Stimulated activated CD8-positive, alpha-beta memory T cell treated with anti-CD3 and anti-CD28 coated beads, Interleukin-2, amount 100 ng/mL, for 48 hours (primary cell): ENCODE measurements at places on chromosomes 5 and 9.

DNA sequence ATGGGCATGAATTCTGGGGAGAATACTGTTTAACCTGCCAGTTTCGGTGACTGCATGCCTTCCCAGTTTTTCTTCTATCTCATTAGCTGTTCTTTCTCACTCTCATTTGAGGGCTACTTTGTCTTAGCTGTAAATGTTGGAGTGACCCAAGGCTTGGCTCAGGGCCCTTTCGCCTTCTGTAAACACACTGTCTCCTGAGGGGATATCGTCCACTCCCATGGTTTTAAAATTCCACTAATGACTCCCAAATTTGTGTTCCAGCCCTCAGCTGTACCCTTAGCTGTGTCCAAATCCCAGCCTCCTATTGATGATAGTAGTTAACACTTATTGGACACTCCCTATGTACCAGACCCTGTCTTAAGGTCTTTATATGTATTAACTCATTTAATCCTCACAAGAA is 14.1 kb upstream of the RNF145 start:
- no peak for DNase-seq

DNA sequence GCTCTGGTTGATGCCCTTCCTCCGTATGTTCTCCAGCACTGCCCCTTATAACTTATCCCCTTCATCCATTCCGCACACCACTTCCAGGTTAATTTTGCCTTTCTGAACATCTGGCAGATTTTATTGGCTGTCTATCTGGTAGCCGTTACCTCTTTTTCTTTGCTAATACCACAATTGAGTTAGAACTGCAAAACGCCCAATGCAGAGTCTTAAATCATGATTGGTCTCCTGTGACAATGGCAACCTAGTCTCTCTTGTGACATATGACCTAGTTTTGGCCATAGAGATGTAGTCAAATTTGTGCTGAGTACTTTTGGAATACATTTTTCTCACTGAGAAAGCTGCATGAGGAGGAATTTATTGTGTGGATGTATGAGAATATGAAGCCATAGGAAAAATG is 365.7 kb upstream of the PRR16 start:
- no peak for DNase-seq

GRCh38 chr5:16179511-16179935 is at the start of gene MARCHF11:
Gene MARCHF11, minus strand, starts transcription at chr5:16179791. Its CDS starts 216 bp downstream, at chr5:16179575.
- DNase-seq, result no peak

- no peak for DNase-seq
Observed at GRCh38 chr9:86667307-86667706, 280.0 kb downstream of the GAS1 start.

DNA sequence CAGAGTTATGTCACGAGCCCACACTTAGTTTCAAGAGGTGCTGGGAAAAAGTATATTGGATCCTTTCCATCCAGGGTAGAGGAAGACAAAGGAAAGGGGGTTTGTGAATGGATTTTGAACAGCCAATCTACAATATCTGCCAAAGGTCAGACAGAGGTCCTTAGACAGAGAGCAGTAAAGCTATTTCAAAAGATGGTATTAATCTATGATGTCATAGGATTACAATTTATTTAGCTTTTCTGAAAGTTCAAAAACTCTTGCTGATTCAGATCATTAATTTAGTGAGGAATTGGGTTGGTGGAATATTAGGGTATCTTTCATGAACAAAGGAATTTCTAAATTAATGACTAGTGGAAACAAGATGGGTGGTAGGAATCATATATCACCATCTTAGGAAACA is 126.9 kb downstream of the NTRK2 start:
- no peak for DNase-seq

DNA sequence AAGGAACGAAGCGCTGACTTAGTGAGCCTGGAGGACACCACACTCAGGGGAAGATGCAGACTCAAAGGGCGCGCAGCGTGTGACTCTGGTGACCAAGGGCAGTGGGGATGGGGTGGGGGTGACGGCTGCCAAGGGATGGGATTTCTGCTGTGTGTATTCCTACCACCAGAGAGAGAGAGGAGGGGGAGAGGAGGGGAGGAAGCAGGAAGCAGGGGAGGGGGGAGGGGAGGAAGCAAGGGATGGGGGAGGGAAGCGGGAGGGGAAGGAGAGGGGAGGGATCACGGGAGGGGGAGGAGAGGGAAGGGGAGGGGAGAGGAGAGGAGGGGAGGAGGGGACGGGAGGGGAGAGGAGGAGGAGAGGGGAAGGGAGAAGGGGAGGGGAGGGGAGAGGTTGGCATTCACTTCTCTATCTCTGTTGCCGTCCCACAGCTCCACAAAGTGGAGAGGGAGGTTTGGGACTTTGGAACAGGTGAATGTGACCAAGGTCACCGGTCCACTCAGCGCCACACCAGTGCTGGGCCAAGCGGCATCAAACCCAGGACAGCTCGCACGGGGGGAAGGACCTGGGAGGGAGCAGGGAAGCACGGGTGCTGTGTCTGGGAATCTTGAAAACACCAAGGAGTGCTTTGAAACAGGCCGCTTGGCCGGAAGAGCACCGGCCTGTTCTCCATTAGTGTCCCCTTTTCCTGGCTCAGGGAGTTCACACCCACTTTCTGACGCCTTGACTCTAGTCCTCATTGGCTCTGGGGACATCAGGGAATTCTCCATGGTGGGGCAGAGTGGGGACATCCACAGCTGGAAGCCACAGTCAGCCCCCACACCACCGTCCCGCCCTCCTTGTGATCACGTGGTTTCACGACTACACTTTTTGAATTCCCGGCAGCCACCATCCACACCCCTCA is 77.4 kb downstream of the VAV2 start:
- no peak for DNase-seq

GRCh38 chr9:114307899-114308267 is 15.0 kb upstream of the ORM1 start:
- DNase-seq, result no peak

GRCh38 chr9:1018121-1018520 is 32.0 kb upstream of the DMRT2 start:
- DNase-seq, result no peak

DNA sequence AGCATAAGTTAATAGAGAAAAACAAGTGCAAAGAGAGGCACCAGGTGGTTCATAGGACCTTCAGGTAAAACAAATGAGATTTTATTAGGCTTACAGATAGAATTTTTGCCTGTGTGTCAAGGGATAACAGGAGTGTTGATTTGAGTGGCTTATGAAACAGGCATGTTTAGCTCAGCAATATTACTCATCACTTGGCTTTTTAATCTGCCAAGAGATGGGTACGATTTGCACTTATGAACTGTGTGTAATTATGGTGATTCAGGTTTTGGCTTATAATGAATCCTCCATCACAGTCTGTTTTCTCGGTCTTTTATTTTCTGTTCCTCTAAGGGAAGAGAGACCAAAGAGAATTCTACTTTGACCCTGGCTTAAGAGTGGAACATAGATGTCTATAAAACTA is 199.3 kb downstream of the DMRTA1 start:
- no peak for DNase-seq

DNA sequence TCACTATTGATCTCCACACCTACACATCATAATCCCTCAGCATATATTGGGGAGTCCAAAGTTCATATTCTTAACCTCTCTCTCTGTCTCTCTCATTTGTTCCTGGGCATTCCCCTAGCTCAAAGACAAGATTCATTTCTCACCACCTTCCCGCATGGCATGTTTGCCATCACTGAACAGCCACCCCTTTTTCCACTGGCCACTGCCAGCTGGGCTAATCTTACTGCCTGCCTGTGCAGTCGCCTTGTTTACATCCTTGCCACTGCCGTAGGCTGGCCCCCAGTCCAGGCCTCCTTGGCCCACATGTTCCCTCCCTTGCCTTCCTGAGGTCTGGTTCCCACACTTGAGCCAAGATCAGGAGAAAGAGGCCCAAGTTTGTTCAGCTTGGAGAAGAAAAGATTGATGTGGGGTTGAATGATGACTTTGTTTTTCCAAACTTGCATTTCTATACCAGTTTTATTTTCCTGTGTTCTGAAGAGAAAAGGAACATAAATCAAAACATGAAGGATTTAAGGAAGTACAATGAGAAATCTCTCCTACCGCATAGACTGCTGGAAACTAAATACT is 80.2 kb downstream of the PLAC8L1 start:
- DNase-seq, result no peak

DNA sequence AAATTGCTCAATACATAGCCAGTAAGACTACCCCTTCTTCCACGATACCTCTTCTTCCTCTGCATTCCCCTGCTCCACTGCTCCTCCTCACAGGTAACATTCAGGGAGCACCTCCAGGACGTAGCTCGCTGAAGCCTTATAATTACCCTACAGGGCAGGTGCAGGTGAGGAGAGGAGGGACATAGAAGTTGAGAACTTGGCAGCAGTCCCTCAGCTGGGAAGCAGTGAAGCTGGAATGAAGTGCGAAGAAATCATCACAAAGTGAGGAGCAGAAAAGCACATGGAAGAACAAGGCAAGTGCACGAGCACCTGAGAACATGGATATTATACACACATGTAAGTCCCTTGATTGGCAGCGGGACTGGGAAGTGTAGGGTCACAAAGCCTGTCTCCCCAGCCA is 118.2 kb downstream of the HSD17B3 start:
- no peak for DNase-seq

GRCh38 chr9:72856972-72857623 is 95.8 kb downstream of the ALDH1A1 start:
- DNase-seq, result no peak
